Hippocampal formation (tissue), 2 donors: ENCODE measurements at places on chromosomes 2 and 18.
A peak's percentile ranks its signal among the peaks of the same experiment; 100 is the strongest.

- DNase-seq = no peak
Measured at GRCh38 chr2:238521870-238522269, 95.1 kb downstream of the ASB1 start.

DNA sequence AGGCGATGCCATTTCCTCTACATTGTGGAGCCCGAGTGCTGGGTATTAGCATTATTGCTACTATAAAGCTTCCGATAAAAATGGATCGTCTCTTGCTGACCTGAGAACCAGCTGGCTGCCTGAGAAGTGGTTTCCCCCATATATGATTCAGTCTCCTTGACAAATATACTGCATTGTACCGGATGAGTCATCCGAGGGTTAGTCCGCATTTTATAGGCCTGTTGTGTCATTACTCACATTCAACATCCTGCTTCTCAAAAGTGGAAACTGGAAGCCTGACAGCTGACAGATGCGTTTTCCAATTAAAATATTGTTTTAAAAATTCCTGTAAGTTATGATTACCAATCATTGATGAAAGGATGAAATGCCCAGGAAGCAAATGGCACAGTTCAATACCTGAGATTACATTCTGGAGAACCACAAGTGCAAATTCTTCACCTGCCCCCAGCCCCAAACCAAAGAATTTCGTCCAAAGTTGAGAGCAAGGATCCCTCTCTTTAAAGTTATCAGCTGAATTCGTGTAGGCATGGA lies 65.7 kb downstream of the SPRED2 start:
- peak; percentile 29 for DNase-seq

GRCh38 chr2:125168442-125168841 lies 1143.4 kb downstream of the CNTNAP5 start:
- DNase-seq = no peak

DNA sequence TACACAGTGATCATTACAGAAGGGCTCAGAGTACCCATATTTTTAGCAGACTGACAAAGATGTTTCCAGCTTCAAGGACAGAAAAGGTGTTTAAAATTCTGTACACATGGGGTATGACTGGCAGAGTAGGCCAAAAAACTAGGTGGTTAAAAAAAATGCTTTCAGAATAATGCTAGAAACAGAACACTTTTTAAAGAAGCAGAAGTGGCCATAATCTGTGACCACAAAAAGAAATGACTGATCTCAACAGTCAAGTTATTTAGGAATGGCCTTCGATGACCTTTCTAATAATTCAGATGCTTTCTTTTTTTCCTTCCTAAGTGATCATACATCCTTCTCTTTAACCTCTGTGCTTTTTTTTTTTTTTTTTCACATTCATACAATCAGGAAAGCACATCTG lies 4.1 kb upstream of the AQP4 start:
- no peak for DNase-seq

GRCh38 chr2:144211826-144212225 lies 308.1 kb downstream of the ZEB2 start:
- DNase-seq = no peak

DNA sequence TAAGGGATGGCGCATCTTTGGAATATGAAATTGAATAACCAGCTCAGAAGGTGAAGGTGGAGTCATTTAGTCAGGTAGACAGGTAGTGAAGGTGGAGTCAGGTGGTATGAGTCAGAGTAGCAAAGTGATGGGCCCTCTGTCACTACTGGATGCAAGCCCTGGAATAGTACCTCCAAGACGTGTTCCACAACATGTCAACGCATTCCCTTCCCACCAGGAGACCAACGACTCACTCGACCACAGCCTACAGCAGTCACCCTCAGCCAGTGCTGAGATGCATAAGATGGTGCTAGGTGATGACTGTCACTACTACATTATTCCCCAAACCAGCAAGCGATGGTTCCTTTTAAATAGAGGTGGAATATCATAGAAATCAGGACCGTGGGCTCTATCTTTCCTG lies 6.8 kb downstream of the CPLX4 start:
- DNase-seq = no peak

GRCh38 chr2:28250006-28250405 lies 142.7 kb upstream of the FOSL2 start:
- DNase-seq = no peak

DNA sequence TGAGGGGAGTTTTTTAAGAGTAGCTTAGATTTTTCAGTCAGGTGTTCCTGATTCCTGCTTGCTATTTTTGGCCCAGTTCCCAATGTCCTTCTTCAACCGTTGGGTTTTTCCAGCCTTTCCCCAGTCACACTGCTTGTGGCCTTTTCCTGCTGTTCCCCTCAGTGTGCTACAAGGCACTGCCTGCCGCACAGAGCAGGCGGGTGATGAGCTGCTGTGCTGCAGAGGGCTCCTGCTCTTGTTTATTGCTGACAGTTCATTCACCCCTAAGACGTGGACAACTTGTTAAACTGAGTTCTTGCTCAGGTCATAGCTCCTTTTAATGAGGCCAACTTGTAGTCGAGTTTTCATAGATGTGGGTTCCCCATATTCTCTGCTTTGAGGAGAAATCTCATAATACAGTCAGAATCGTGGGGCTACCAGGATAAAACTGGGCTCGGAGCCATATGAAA lies 20.6 kb downstream of the EIF4E2 start:
- DNase-seq = no peak

- no peak for DNase-seq
Measured at GRCh38 chr2:210442457-210442856, 34.1 kb downstream of the LANCL1 start.

- DNase-seq = no peak
Measured at GRCh38 chr2:12498704-12499103, 218.0 kb upstream of the TRIB2 start.

DNA sequence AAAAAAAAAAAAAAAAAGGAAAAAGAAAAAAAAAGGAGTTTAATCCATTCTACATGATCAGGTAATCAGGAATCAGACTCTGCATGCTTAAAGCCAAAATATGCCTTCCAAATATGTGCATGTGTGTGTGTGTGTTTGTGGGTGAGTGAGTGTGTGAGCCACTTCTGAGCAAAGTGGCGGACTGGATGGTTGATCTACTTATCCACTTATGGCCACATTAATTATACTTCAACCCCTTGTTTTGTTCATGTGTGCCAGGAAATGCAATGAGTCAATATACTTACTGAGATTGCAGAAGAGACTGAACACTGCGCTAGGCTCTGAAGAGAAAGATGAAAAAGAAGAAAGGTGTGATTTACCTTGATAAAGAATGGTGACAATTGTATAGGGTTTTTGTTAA lies 586.5 kb upstream of the NXPH2 start:
- DNase-seq = no peak

DNA sequence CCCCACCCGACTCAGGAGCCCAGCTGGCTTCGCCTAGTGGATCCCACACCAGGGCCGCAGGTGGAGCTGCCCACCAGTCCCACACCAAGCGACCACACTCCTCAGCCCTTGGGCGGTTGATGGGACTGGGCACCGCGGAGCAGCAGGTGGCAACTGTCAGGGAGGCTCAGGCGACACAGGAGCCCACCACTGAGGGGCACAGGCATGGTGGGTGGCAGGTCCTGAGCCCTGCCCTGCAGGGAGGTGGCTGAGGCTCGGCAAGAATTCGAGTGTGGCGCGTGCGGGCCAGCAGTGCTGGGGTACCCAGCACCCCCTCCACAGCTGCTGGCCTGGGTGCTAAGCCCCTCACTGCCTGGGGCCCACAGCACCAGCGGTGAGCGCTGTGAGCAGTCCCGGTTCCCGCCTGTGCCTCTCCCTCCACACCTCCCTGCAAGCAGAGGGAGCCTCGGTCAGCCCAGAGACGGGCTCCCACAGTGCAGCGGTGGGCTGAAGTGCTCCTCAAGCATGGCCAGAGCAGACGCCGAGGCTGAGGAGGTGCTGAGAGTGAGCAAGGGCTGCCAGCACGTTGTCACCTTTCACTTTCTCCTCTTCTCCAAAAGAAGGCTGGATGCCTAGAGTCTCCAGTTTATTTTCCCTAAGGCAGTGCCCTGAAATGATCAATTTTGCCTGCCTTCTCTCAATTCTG lies 1440.7 kb upstream of the ZEB2 start:
- no peak for DNase-seq

DNA sequence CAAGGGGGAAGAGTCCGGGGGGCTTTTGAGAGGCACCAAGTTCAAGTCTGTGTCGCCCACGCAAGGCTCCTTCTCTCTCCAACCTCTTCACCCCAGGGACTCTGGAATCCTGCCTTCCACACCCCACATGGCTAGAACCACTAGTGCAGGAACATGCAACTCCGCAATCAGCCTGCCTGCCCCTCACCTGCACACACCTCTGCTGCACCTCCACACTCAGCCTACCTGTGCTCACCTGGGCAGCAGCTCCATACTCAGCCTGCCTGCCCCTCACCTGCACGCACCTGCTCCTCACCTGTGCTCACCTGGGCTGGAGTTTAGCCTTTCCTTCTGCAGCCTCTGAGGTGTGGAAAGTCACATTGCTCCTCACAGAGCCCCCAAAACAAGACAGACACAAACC lies 277.4 kb downstream of the NDUFA10 start:
- DNase-seq = no peak

DNA sequence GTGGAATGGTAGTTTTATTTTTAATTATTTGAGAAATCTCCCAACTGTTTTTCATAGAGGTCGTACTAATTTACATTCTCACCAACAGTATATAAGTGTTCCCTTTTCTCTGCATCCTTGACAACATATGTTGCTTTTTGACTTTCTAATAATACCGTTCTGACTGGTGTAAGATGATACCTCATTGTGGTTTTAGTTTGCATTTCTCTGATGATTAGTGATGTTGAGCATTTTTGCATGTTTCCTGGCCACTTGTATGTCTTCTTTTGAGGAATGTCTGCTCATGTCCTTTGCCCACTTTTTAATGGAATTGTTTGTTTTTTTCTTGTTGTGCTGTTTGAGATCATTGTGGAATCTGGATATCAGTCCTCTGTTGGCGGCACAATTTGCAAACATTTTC lies 242.5 kb downstream of the ZNF521 start:
- DNase-seq = no peak

DNA sequence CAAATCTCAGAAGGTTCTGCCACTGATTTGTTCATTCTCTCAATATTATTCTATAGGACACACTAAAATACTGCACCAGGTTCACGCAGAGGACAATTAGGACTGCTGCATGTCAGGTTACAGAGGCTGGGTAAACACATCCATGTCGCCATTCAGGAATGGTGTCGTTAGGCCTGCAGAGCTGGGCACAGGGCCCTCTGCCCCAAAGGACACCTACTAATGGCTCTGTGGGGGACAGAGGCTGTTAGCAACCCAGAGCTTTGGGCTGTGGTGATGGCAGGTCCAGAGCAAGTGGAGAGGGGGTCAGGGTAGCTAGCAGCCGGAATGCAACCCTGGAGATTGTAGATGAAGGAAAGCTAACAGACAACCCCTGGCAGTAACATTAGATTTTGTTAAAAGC lies 115.9 kb downstream of the TTC32 start:
- no peak for DNase-seq

DNA sequence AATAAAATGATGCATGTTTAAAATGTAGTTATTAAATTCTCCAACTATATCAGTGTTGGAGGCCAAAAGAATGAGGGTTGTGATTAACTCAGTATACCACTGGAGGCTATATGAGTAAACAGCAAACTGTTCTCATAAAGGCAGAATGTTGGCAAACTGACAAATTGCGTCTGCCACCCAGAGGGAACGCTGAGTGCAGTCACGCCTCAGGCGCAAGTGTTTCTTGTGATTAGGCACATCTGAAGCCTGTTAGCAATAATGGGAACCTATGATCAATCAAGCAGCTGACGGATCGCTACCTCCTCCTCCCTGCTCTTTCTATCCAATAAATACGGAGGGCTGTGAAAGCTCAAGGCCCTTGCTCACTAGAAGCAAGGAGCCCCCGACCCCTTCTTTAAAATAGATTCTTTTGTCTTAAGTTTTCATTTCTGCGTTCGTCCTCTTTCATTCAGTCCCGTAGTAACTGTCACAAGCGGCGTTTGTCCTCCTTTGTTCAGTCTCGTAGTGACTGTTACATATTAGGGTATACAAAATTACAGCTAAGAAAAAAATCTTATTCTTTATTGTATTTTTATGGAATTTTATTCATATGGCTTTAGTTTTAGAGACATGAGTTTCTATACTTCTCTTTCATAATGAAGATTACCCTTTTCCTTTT lies 16.3 kb upstream of the RMND5A start:
- DNase-seq = no peak

DNA sequence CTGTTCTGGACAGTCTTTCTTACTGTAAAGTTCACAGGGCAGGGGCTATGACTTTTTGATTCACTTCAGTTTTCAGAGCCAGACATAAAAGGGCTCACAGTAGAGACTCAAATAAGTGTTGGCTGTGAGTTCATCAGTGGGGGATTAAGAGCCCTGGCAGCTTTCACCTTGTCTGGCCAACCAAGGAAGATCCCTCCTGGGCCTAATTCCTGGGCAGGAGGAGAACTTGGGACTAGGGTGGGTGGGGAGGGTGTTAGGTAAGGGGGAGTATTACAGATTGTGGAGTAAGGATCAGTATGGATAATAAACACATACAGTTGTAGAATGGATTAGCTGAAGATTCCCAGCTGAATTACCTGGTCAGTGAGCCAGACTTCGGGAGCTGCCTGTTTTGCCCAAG lies 904 bp upstream of the SFXN5 start:
- no peak for DNase-seq

DNA sequence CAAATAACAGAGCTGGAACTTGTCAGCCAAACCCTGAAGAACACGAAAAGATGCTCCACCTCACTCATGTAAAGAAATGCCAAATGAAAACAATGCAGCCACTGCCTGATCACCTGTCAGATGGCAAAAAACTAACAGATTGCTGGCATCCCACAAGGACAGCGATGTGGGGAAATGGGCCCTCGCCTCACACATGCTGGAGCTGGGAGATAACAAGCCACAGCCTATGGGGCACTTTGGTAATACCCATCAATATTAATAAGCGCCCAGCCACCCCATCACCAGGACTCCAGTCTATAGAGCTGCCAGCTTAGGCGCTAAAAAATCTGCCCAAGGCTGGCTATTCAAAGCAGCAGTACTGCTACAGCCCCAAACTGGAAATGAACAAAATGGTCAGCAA lies 27.0 kb downstream of the TFCP2L1 start:
- DNase-seq = no peak

- DNase-seq = no peak
Measured at GRCh38 chr2:216987252-216987821, 127.5 kb upstream of the TNP1 start.

DNA sequence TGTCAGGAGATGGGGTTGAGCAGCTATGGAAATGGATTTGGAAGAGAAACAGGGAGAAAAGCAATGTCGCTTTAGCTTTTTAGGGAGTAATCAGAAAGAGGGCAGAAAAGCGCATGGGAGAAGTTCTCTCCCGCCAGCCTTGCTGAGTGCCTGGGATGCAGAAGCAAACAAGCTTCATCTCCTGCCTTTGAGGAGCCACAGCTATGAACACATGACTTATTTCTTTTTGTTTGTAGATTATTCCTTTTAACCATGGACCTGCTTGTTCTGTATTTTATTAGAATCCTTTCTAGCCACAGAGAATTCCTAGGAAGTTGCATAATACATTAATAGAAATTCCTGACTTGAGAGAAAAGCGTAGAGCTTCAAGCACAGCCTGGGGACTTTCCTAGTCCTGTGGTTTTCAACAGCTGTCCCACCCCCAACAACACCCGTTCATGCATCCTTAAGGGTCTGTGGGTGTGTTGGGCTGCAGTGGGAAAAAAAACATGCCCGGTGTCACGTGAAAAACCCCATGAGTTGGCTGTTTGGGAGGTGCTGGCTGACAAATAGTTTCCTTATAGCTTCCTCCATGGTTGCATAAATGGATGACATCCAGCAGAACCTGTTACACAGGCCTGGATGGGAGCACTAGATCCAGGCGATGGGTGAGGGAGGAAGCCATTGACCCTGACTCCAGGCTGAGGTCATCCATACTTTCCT lies 14.9 kb downstream of the SLC9A4 start:
- DNase-seq = no peak
